ENCODE measurements at places on chromosomes 2 and 18. TPM values are rescaled to one million over a fixed set of nuclear protein-coding genes. Genes with fewer than 3 reads are reported as not detected.

Gene REG3A
- not detected for total RNA-seq

Gene IL36RN
- total RNA-seq, result not detected

Gene MYO5B
- under 0.01 TPM for total RNA-seq

Gene MAP2
- 0.73 TPM for total RNA-seq

Gene ATP8B1
- total RNA-seq, result not detected

Gene STARD6
- not detected for total RNA-seq

Gene ALK
- not detected for total RNA-seq

Gene PGAP1
- 8.8 TPM for total RNA-seq

Gene INHBB
- 0.10 TPM for total RNA-seq

Gene SCN3A
- total RNA-seq, result 3.3 TPM

Gene TCF7L1
- total RNA-seq, result not detected

Gene TGFA
- total RNA-seq, result 0.63 TPM

Gene EVX2
- not detected for total RNA-seq

Gene NAT8
- total RNA-seq, result not detected

Gene PPP1CB
- total RNA-seq, result 300 TPM

Gene RNF144A
- total RNA-seq, result 22.8 TPM

Gene CSRNP3
- total RNA-seq, result under 0.01 TPM

Gene GREB1L
- under 0.01 TPM for total RNA-seq

Gene PCBP1
- 91.0 TPM for total RNA-seq

Gene FTCDNL1
- 1.7 TPM for total RNA-seq

Gene FER1L5
- not detected for total RNA-seq

Gene ANO7
- total RNA-seq, result 0.10 TPM

Gene CYS1
- 0.10 TPM for total RNA-seq

Gene OTOF
- 0.10 TPM for total RNA-seq

Gene KIF5C
- total RNA-seq, result 4.4 TPM

Gene LYPD6
- not detected for total RNA-seq

Gene SERPINB13
- not detected for total RNA-seq

Gene CROCC2
- not detected for total RNA-seq

Gene DTNA
- 0.31 TPM for total RNA-seq

Gene TMEM178A
- total RNA-seq, result not detected

Gene ERMN
- total RNA-seq, result 25.1 TPM

Gene CERKL
- 0.21 TPM for total RNA-seq

Gene ERFE
- total RNA-seq, result 0.10 TPM

Gene LGALSL
- 11.6 TPM for total RNA-seq

Gene ARHGEF4
- 1.5 TPM for total RNA-seq

Gene VSNL1
- total RNA-seq, result not detected

Gene TMEM200C
- under 0.01 TPM for total RNA-seq

Gene DCDC2C
- not detected for total RNA-seq

Gene KCNF1
- total RNA-seq, result not detected
